Naive B cell (primary cell): ENCODE measurements at places on chromosomes 1 and 21.

GRCh38 chr1:172653015-172653709 lies 5.7 kb upstream of the FASLG start:
- no peak overlapping the region for H3K27ac ChIP-seq
- no peaks in the 10 kb centered on the region for H3K36me3 ChIP-seq
- no peaks in the 10 kb centered on the region for H3K4me1 ChIP-seq
- H3K27me3 ChIP-seq, result peaks cover 5% of the 10 kb centered on the region

- DNase-seq, result no peak
- peaks cover 39% of the 10 kb centered on the region for H3K27me3 ChIP-seq
- H3K27ac ChIP-seq, result no peak overlapping the region
- H3K4me1 ChIP-seq, result no peaks in the 10 kb centered on the region
- H3K4me3 ChIP-seq, result no peak overlapping the region
These were observed 38.5 kb upstream of the EGLN1 start for GRCh38 chr1:231460614-231461013.

GRCh38 chr1:150106341-150106740 lies 38.8 kb downstream of the VPS45 start:
- peaks cover 9% of the 10 kb centered on the region for H3K36me3 ChIP-seq
- no peak for DNase-seq
- H3K4me3 ChIP-seq, result no peak overlapping the region

DNA sequence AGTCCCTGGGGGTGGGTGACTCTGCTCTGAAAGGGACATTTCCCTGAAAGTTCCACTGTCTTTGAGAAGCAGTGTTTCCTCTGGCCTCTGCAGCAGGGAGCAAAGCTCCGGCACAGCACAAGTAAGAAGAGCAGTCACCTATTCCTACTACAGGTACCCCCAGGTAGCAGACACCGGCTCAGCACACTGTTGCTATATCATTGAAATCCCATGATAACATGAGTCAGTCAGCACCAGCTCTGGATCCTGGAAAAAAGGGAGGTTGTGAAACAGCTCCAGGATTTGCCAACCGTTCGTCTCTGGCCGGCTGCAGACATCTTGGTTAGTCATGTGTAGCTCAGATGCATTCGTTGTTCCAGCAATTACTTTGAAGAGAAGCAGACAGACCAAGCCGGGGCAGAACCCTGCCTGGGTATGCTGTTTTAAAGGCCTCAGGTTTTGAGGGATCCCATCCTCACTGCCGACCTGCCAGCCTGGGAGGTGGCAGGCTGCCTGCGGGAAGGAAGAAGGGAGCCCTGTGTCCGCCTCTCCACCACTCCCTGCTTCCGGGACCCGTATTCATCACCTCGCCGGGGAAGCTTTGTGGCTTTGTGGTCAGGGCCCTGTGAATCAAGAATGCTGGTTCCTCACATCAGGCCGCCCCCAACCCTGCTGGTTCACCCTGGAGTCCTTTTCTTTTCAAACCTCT lies 139.2 kb downstream of the CLIC6 start:
- H3K27me3 ChIP-seq, result no peaks in the 10 kb centered on the region
- peaks cover 19% of the 10 kb centered on the region for H3K4me1 ChIP-seq
- DNase-seq, result no peak
- peaks cover 21% of the 10 kb centered on the region for H3K36me3 ChIP-seq

DNA sequence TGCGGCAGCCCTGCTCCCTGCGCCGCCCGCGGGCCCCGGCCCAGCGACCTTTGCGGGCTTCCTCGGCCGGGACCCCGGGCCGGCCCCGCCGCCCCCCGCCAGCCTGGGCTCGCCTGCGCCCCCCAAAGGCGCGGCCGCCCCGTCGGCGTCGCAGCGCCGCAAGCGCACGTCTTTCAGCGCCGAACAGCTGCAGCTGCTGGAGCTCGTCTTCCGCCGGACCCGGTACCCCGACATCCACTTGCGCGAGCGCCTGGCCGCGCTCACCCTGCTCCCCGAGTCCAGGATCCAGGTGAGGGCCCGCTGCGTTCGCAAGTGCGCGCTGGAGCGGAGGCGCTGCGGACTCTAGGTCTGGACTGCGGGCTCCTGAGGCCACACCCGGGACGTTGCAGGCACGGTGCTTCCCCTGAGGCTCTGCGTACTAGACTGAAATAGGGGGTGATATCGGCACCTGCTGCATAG lies 351 bp downstream of the MIXL1 start:
- H3K27ac ChIP-seq, result peak overlapping the region; percentile 44
- peak overlapping the region; percentile 85 for H3K4me3 ChIP-seq
- no peaks in the 10 kb centered on the region for H3K36me3 ChIP-seq
- H3K4me1 ChIP-seq, result peaks cover 6% of the 10 kb centered on the region

GRCh38 chr1:40315239-40315794 lies 1.8 kb downstream of the COL9A2 start:
- peak; percentile 82 for DNase-seq
- H3K27me3 ChIP-seq, result peaks cover 6% of the 10 kb centered on the region
- H3K4me1 ChIP-seq, result peaks cover 64% of the 10 kb centered on the region
- H3K36me3 ChIP-seq, result no peaks in the 10 kb centered on the region
- no peak overlapping the region for H3K27ac ChIP-seq

GRCh38 chr1:155897746-155898145 lies 13.4 kb downstream of the RIT1 start:
- no peak overlapping the region for H3K27ac ChIP-seq
- H3K4me3 ChIP-seq, result no peak overlapping the region
- no peaks in the 10 kb centered on the region for H3K27me3 ChIP-seq
- peaks cover 21% of the 10 kb centered on the region for H3K36me3 ChIP-seq
- no peaks in the 10 kb centered on the region for H3K4me1 ChIP-seq

DNA sequence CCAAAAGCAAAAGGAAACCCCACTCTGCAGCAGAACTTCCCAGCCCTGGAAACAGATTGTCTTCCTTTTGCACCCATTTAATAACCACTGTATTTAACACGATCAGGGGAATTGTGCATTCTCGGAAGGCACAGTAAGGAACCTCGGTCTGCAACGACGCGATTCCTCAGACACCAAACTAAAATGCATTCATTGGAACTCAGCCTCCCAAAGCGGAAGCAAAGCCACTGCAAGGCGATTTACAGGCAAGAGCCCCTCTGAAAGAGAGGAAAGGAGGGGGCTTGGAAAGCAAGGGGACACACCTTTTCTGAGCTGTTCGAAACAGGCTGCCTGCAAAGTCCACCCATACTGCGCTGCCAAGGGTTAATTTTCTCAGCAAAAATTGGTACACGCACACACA lies 297.7 kb downstream of the OMA1 start:
- no peak overlapping the region for H3K27ac ChIP-seq
- no peak for DNase-seq
- H3K27me3 ChIP-seq, result peaks cover 33% of the 10 kb centered on the region
- H3K36me3 ChIP-seq, result no peaks in the 10 kb centered on the region
- no peaks in the 10 kb centered on the region for H3K4me1 ChIP-seq

GRCh38 chr21:14957836-14958235 lies 107.0 kb downstream of the NRIP1 start:
- no peak for DNase-seq
- no peaks in the 10 kb centered on the region for H3K36me3 ChIP-seq
- no peaks in the 10 kb centered on the region for H3K27me3 ChIP-seq
- no peaks in the 10 kb centered on the region for H3K4me1 ChIP-seq
- no peak overlapping the region for H3K27ac ChIP-seq
- H3K4me3 ChIP-seq, result no peak overlapping the region

DNA sequence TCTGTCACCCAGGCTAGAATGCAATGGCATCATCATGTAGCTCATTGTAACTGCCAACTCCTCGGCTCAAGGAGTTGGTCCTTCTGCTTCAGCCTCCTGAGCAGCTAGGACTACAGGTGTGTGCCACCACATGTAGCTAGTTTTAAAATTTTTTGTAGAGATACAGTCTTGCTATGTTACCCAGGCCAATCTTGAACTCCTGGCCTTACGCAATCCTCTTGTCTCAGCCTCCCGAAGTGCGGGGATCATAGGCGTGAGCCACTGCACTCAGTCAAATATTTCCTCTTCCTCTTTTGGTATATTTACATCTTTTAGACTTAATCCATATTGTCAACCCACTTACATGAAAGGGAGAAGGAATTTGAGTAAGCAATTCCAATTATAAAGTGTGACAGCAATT lies 121.1 kb downstream of the EVI5 start:
- no peaks in the 10 kb centered on the region for H3K27me3 ChIP-seq
- no peak overlapping the region for H3K27ac ChIP-seq
- DNase-seq, result no peak
- H3K4me1 ChIP-seq, result no peaks in the 10 kb centered on the region
- H3K4me3 ChIP-seq, result no peak overlapping the region
- H3K36me3 ChIP-seq, result peaks cover 8% of the 10 kb centered on the region

- H3K27ac ChIP-seq, result peak overlapping the region; percentile 90
- DNase-seq, result no peak
- H3K4me3 ChIP-seq, result peak overlapping the region; percentile 55
- no peaks in the 10 kb centered on the region for H3K27me3 ChIP-seq
These were observed 25.9 kb upstream of the RAP1A start for GRCh38 chr1:111593403-111594305.

DNA sequence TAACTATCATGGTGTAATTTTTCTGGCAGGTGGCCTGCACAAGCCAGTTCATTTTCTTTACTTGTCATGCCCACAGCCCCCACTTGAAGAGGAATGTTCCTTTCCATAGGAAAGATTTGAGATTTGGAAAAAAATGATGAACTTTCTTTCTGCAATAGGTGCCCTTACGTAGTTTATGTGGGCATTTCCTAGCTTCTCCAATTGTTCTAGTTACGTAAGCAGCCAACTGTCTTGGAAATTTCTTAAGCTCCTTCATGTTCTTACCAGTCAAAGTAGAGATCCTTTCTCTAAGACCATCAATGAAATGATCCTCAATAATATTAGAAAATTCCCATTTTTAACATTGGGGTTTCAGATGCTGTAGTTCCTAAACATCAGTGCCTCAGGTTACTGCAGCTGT lies 109.5 kb upstream of the F3 start:
- no peak overlapping the region for H3K4me3 ChIP-seq
- H3K27me3 ChIP-seq, result peaks cover 11% of the 10 kb centered on the region
- H3K27ac ChIP-seq, result no peak overlapping the region
- DNase-seq, result no peak

- DNase-seq, result no peak
- H3K4me1 ChIP-seq, result peaks cover 23% of the 10 kb centered on the region
- H3K36me3 ChIP-seq, result peaks cover 10% of the 10 kb centered on the region
- no peak overlapping the region for H3K27ac ChIP-seq
- H3K27me3 ChIP-seq, result no peaks in the 10 kb centered on the region
These were observed 16.2 kb downstream of the SDCCAG8 start for GRCh38 chr1:243271996-243272395.

DNA sequence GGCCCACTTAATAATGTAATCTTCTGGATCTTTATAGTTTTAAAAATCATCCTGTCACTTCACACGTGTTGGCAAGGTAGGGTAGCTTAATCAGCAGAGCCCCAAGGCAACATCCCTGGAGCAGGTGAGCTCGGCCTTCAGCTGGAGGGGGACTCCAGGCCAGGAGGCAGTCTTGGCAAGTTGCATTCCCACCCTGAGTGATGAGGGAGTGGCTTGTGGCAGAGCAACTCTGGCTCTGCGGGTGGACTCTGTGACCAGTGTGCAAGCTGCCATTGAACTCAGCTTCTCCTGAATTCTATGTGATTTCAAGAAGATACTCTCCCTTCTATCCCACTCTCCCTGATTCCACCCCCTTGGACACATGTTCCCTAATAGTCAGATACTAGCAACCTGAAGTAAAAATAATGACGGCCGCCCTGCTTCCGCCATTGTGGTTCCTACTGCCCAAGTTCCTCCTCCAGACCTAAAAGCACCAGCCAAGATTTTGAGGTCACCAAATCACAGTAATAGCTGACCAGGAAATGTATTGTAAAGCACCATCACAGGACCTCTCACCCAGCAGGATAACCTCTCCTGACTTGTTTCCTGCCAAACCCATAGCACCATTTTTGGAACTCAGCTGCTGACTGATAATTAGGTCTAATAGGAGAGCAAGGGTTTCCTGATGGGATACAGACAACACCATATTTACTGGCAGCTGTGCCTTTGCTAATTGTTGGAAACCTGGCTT lies 11.5 kb upstream of the LYST start:
- H3K27ac ChIP-seq, result no peak overlapping the region
- H3K4me3 ChIP-seq, result no peak overlapping the region
- H3K4me1 ChIP-seq, result peaks cover 32% of the 10 kb centered on the region
- H3K36me3 ChIP-seq, result no peaks in the 10 kb centered on the region
- DNase-seq, result no peak
- no peaks in the 10 kb centered on the region for H3K27me3 ChIP-seq

GRCh38 chr1:108722292-108722691 lies 9.6 kb downstream of the FNDC7 start:
- no peaks in the 10 kb centered on the region for H3K4me1 ChIP-seq
- H3K4me3 ChIP-seq, result no peak overlapping the region
- H3K27me3 ChIP-seq, result peaks cover 9% of the 10 kb centered on the region

GRCh38 chr1:57860325-57860724 lies 436.5 kb upstream of the DAB1 start:
- H3K27ac ChIP-seq, result no peak overlapping the region
- no peaks in the 10 kb centered on the region for H3K4me1 ChIP-seq
- H3K27me3 ChIP-seq, result peaks cover 4% of the 10 kb centered on the region
- DNase-seq, result no peak
- no peaks in the 10 kb centered on the region for H3K36me3 ChIP-seq

GRCh38 chr1:156021954-156022353 lies 1.2 kb upstream of the SSR2 start:
- peaks cover 27% of the 10 kb centered on the region for H3K4me1 ChIP-seq
- H3K27ac ChIP-seq, result peak overlapping the region; percentile 9
- DNase-seq, result no peak
- H3K36me3 ChIP-seq, result peaks cover 5% of the 10 kb centered on the region

- peaks cover 9% of the 10 kb centered on the region for H3K27me3 ChIP-seq
- no peak overlapping the region for H3K4me3 ChIP-seq
- no peaks in the 10 kb centered on the region for H3K36me3 ChIP-seq
These were observed 7.6 kb downstream of the UBASH3A start for GRCh38 chr21:42411197-42411869.

DNA sequence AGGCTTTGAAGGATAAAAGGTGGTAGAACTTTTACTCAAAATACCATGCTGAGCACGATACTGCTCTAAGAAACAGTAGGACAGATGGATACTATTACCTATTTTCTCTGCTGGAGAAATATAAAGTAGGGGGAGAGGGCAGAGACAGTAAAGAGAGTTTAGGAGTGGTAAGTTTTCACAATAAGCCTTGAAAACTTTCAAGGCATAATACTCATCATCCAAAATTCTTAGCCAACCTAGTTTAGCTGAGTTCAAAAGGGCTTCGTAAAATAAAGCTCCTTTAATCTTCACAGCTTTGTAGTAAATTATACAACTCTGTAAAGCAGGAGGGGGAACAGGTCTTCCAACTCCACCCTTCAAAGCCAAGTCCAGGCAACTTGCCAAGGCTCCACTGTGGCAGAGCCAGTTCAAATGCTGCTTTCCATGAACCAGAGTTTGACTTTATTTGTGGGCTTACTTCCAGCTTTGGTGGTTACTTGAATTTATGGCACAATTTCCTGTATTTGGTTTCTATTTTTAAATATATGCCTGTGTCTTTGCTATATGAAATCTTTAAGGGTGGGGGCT lies 15.5 kb downstream of the TEX38 start:
- DNase-seq, result no peak
- peaks cover 37% of the 10 kb centered on the region for H3K36me3 ChIP-seq
- no peak overlapping the region for H3K4me3 ChIP-seq
- no peaks in the 10 kb centered on the region for H3K27me3 ChIP-seq
